Nasal cavity respiratory epithelium epithelial cell of viscerocranial mucosa (primary cell): ENCODE measurements at places on chromosomes 3 and 15. TPM values are rescaled to one million over a fixed set of nuclear protein-coding genes. Genes with fewer than 3 reads are reported as not detected.

The FSIP1 gene
- 8.9 and 38.4 TPM in 2 replicates for total RNA-seq

The CD96 gene
- total RNA-seq, result under 0.01 TPM in 1 of 2 replicates, not detected in the other

The ALG1L2 gene
- not detected in 2 replicates for total RNA-seq

The IL17RD gene
- total RNA-seq, result 1.4 and 7.7 TPM in 2 replicates

The ISLR2 gene
- total RNA-seq, result under 0.01 and 0.14 TPM in 2 replicates

The CCR3 gene
- 0.07 TPM in 1 of 2 replicates, not detected in the other for total RNA-seq

The CCR8 gene
- total RNA-seq, result not detected in 2 replicates

The NEK10 gene
- 1.0 and 2.3 TPM in 2 replicates for total RNA-seq

The GFM1 gene
- 66.6 and 89.3 TPM in 2 replicates for total RNA-seq

The ADAMTS9 gene
- total RNA-seq, result 0.34 and 9.0 TPM in 2 replicates

The ST6GAL1 gene
- total RNA-seq, result 8.9 and 35.4 TPM in 2 replicates
